ENCODE measurements at places on chromosomes 12 and 14. TPM values are rescaled to one million over a fixed set of nuclear protein-coding genes. Genes with fewer than 3 reads are reported as not detected.

The CLEC2D gene
- total RNA-seq: 191 TPM

- no peak for DNase-seq
Measured at GRCh38 chr12:43863770-43864366, 28.0 kb downstream of the TMEM117 start.

The KIF26A gene
- total RNA-seq: 0.38 TPM

The LRCOL1 gene
- not detected for total RNA-seq

- no peak for DNase-seq
Measured at GRCh38 chr14:96953875-96954185, 156.6 kb downstream of the VRK1 start.

- DNase-seq: no peak
Measured at GRCh38 chr12:105927564-105927963, 211.2 kb downstream of the NUAK1 start.

The NELL2 gene
- 40.5 TPM for total RNA-seq

The HRK gene
- total RNA-seq: not detected

- DNase-seq: no peak
Measured at GRCh38 chr12:81692008-81692407, 67.1 kb downstream of the PPFIA2 start.

GRCh38 chr12:95633732-95634465, 82.6 kb upstream of the USP44 start:
- DNase-seq: no peak

- no peak for DNase-seq
Measured at GRCh38 chr14:21780429-21781084, 106.9 kb upstream of the OR4E1 start.

DNA sequence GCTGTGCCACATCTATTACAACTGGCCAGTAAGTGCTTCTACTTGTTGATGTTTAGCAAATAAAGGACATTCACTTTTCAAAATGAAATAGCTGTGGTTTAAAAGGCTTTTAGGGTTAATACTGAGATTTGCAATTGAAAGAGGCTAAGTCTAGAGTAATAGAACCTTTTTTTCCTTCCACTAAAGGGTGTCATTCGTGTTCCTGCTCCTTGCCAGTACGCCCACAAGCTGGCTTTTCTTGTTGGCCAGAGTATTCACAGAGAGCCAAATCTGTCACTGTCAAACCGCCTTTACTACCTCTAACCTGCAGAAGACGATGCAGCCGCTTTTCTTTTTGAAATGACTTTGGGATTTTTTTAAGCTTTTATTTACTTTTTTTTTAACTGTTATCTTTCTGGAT, 33.6 kb downstream of the PIWIL1 start:
- no peak for DNase-seq

DNA sequence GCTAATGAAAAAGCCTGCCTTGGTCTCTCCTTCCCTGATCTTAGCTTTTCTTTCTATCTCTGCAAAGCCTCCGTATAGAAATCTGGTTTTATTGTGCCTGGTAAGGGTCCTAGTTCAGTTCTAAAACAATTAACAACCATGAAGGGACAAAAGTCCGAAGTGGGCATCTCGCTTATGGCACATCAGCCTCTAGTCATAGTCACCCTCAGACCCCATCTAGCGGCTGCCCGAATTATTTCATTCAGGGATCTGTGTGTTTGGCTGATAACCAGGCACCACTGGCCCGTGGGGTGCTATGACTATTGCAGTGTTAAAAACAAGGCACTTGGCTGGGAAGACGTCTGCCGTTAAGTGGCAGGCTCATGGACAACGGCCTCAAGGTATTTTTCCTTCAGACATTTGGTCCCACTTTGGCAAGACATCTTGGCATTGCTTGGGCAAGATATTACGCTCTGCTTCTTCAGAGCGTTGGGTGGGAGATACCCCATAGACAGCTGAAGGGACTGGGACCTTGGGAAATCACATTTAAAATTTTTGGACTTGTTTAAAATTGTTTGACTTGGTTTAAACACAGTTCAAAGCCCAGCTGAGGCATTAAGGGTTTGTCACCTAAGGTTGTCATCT, 87.1 kb downstream of the SINHCAF start:
- DNase-seq: peak; percentile 84

The OSBPL8 gene
- total RNA-seq: 73.7 TPM

GRCh38 chr12:88854260-88854659, 274.0 kb upstream of the KITLG start:
- no peak for DNase-seq

The B4GALNT3 gene
- total RNA-seq: 1.9 TPM

DNA sequence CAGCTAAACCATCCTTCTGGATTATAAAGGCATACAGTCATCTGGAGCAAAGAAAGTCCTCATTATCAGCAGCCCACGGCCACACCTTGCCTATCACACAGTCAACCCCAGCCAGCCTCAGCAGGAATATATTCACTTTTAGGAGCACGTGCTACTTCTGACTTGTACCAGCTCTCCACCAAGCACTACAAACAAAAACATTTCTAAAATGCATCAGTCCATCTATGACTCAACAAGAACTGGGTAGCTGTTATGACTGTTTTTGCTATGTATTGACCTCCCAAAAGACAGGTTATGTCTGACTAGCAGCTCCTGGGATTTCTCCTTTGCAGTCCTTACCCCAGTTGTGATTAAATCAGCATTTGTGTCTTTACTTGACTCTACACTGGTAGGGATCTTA, 31.2 kb downstream of the NUAK1 start:
- DNase-seq: no peak

GRCh38 chr14:103071544-103072251, 12.3 kb upstream of the LBHD2 start:
- DNase-seq: no peak

GRCh38 chr12:32445356-32445755, 46.0 kb downstream of the FGD4 start:
- no peak for DNase-seq

- peak; percentile 37 for DNase-seq
Measured at GRCh38 chr12:122023339-122024131, 1.9 kb downstream of the BCL7A start.

The ENTPD5 gene
- 10.2 TPM for total RNA-seq

The KLHDC2 gene
- 28.2 TPM for total RNA-seq

GRCh38 chr12:28083840-28084678, 106.2 kb upstream of the CCDC91 start:
- DNase-seq: no peak

DNA sequence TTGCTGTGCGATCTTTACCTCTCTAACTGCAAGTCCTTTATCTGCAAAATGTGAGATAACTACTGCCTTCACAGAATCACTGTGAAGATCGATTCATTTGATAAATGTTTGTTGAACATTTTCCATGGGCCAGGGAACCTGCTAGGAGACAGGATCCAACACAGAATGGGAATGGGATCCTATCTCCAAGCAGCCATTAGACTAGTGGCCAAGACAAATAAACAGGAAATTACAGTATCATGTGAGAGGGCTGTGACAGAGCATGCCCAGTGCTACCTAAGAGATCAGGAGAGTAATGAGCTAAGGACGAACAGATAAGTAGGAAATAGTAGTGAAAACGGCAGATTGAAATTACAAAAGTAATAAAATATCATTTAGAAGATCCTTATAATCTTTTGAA, 105.7 kb downstream of the GRIN2B start:
- DNase-seq: no peak

DNA sequence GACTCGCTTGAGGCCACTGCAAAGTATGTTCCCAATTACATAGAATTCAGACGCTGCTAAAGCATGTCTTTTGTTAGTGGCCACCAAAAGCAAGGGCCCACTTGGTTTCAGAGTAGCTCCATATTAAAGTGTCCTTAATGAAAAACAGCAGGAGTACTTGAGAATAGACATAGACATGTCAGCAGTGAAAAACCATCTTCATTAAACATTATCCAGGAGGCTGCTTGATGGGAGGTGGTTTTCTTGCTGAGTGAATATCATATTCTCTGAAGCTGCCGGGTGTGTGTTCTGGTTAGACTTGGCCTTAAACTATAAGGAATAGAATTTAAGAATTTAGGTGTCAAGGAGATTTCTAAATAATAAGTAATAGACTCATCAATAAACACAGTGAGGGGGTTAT, 79.5 kb upstream of the CCDC198 start:
- DNase-seq: no peak

DNA sequence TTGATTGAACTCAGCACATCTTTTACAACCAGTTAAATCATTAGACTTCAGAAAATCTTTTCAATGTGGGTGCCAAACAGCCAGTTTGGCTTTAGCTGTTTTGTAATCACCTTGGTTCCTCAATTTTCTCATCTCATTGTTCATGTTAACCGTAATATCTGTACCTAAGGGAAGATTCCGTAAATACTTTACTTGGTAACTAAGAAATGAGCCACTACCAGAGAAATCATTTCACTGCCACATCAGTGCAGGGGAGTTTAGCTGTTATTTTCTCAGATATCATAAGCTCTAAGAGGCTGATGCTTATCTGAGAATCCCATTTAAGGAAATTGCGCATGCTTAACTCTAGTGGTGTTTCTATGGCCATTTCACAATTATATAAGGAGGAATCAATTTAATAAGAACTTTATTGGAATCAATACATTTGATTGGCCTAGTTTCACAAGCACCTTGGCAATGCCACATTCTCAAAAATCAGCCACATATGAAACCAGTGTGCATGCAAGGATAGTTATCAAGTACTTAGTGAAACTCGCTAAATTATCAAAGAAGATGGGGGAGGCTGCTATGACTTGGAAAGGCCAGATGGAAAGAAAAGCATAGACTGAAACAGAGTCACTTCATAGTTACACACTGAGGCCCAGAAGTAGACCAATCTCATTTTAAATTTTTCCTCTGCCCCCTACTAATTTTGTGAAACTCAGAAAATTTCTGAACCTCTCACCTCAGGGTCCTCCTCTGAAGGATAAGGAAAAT, 28.1 kb upstream of the IL22 start:
- DNase-seq: no peak

The ANKS1B gene
- 0.97 TPM for total RNA-seq

GRCh38 chr14:57609192-57610075, 115.8 kb upstream of the CCDC198 start:
- DNase-seq: no peak

DNA sequence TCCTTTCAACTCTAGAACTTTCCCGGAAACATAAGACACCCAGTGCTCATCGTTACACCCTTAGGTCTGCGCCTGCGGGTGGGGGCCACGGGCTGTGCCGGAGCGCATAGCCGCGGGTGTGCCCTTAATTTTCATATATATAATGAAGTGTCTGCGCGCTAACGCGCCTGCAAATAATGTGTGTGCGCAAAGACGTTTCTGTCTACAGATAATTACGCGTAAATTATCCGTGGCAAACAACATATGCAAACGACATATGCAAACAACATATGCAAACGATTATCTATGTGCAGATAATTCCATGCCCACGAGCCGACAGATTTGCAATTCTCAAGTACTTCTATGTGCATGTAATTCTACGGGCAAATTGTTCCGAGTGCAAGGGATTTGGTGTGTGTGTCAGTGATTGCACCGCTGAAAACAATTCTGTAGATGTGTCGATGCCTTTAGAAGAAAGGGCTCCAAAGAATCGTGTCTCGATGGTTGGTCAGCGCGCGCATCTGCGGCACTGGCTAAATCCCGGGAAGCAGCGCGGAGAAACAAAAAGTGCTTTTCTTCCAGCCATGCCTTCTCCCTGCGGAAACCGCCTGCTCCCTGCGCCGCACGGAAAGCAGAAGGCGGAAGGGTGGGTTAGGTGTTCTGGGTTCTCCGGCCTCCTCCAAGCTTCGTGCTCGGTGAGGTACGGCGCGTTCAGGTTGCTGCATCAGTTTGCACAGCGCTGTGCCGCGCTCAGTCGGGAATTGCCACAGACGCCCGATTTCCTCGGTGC, 34.5 kb upstream of the TBX5 start:
- DNase-seq: no peak

DNA sequence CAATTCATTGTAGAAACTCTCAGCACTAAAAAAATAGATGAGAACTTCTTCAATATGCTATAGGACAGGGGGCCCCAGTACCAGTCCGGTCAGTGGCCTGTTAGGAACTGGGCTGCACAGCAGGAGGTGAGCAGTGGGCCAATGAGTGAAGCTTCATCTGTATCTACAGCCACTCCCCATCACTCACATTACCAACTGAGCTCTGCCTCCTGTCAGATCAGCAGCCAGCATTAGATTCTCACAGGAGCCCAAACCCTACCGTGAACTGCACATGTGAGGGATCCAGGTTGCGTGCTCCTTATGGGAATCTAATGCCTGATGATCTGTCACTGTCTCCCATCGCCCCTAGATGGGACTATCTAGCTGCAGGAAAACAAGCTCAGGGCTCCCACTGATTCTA, 15.7 kb upstream of the ANO2 start:
- DNase-seq: no peak

The KRT78 gene
- total RNA-seq: not detected

The TUBA1C gene
- 360 TPM for total RNA-seq

- no peak for DNase-seq
Measured at GRCh38 chr12:68190301-68190700, 30.8 kb upstream of the IFNG start.

The OR11H7 gene
- total RNA-seq: not detected

The IL31 gene
- 4.0 TPM for total RNA-seq

DNA sequence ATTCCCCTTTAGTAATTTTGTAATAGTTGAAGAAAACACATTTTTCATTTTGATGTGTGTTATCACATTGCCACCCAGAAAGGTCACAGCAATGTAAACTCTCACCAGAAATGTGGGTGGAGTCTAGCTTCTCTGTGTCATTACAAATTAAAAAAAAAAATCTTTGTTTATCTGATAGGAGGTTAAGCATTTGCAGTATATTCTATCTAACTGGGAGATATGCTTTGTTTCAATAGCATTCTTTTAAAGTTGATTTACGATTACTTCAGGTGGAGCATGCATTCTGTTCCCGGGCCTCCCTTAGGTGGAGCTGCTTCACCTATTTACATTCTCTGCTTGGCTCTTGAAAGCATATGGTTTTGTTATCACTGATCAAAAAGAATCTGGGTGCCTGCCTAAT, 7.8 kb downstream of the ADIPOR2 start:
- no peak for DNase-seq

GRCh38 chr14:102074415-102074964, 12.4 kb downstream of the HSP90AA1 start:
- DNase-seq: no peak

- DNase-seq: no peak
Measured at GRCh38 chr14:47389535-47389934, 285.9 kb downstream of the MDGA2 start.

DNA sequence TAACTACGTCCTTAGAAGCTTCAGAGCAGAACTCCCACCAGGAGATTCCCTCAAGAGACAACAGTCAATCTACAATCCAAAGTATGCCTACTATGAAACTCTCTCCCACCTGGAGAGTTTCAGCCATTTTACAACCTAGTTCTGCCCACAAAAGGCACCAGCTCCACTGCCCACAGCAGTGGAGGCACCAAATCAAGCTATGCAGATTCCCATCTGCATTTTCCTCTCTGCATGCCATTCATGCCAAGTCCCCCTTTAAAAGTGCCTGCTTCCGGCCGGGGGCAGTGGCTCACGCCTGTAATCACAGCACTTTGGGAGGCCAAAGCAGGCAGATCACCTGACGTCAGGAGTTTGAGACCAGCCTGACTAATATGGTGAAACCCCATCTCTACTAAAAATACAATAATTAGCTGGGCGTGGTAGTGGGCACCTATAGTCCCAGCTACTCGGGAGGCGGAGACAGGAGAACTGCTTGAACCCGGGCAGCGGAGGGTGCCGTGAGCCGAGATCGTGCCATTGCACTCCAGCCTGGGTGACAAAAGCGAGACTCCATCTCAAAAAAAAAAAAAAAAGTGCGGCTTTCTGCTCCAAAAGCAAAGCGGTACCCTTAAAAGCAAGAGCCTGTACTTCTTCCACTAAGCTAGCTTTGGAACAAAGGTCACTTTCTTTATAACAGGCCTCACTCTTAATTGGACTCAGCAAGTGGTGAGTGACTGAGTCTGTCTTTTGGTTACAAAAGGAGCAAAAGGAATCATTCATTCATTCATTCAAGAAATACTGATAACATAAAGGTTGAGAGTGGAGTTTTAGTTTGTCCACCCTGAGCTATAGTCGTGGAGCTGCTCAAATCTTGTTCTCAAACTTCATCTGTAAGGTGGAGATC, 10.1 kb upstream of the DLGAP5 start:
- no peak for DNase-seq
